T-helper 22 cell (primary cell): ENCODE measurements at places on chromosomes 13 and 19.

DNA sequence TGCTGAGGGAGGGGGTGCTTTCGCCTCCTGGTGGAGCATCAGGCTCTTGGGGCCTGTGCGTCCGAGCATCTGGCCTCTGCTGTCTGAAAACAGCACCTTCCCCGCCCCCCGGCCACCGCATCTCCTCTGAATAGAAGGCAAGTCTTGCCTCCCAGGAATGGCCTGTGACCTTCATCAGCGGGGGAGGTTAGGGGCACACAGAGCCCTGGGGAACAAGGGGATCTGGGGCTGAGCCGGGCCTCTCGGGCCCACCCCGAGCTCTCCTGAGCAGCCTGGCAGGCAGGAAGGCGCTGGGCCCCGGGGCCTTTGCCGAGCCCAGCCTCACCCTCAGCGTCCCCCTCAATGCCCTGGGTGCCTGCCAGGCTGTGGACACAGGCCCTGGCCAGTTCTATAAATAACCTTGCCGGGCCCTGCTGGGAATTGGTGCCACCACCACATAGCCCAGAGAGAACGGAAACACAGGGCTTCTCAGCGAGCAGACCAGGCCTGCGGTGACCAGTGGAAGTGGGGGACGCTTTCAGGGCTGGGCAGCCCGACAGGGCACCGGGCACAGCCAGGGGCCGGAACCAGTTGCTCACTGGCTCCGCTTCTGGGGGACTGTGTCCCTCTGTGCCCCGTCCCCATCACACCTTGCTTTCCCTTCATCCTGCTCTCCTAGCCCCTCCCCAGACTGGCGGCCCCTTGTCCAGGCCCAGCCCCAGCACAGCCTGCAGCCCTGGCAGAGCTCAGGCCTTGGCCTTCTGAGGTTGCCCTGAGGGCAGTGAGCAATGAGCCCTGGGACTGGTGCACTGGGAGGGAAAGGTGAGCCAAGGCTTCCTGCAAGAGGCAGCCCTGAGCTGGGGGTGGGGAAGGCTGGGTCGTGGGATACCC, 9.5 kb downstream of the STK11 start:
- DNase-seq: no peak

DNA sequence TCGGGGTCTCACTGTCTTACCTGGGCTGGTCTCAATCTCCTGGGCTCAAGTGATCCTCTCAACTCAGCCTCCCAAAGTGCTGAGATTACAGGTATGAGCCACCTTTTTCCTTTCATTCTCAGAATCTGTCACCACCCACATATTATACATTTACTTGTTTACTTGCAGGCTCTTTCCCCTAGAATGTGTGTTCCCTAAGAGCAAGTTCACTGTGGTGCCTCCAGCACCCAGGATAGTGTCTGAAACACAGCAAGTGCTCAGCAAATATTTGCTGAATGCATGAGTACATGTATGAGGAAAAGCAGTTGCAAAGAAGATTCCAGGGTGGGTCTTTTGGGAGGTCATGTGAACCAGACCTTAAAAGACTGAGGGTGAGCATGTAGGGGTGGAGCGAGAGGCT, 96.8 kb downstream of the RGCC start:
- no peak for DNase-seq

GRCh38 chr13:89982407-89983095, 1364.9 kb upstream of the MIR17HG start:
- no peak for DNase-seq

- DNase-seq: no peak
Measured at GRCh38 chr13:24147570-24147963, 13.0 kb upstream of the SPATA13 start.

- no peak for DNase-seq
Measured at GRCh38 chr19:31499281-31500196, 150.3 kb upstream of the TSHZ3 start.

- DNase-seq: no peak
Measured at GRCh38 chr19:12838886-12839756, 806 bp downstream of the MAST1 start.

GRCh38 chr13:74169676-74170075, 35.5 kb upstream of the KLF12 start:
- DNase-seq: no peak

- DNase-seq: no peak
Measured at GRCh38 chr19:33456076-33456844, 65.3 kb downstream of the PEPD start.

- DNase-seq: peak; percentile 11
Measured at GRCh38 chr19:45153339-45154063, 7.3 kb downstream of the NKPD1 start.

GRCh38 chr19:1651568-1652291, 685 bp downstream of the TCF3 start:
- DNase-seq: peak; percentile 21

- no peak for DNase-seq
Measured at GRCh38 chr13:111539791-111540446, 219.5 kb downstream of the TEX29 start.

GRCh38 chr13:40438022-40438680, 228.3 kb downstream of the FOXO1 start:
- DNase-seq: no peak

DNA sequence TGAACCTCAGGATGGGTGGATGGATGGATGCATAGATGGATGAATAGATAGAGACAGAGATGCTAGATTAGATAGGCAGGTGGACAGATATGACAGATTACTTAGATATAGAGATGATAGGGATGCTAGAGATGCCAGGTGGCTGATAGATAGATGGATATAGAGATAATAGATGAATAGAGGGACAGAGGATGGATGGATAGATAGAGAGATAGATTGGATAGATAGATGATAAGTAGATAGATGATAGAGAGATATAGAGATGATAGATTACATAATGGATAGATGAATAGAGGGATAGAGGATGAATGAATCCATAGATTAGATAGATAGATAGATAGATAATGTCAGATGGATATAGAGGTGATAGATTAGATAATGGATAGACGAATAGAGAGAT, 88.4 kb upstream of the TM9SF2 start:
- no peak for DNase-seq

DNA sequence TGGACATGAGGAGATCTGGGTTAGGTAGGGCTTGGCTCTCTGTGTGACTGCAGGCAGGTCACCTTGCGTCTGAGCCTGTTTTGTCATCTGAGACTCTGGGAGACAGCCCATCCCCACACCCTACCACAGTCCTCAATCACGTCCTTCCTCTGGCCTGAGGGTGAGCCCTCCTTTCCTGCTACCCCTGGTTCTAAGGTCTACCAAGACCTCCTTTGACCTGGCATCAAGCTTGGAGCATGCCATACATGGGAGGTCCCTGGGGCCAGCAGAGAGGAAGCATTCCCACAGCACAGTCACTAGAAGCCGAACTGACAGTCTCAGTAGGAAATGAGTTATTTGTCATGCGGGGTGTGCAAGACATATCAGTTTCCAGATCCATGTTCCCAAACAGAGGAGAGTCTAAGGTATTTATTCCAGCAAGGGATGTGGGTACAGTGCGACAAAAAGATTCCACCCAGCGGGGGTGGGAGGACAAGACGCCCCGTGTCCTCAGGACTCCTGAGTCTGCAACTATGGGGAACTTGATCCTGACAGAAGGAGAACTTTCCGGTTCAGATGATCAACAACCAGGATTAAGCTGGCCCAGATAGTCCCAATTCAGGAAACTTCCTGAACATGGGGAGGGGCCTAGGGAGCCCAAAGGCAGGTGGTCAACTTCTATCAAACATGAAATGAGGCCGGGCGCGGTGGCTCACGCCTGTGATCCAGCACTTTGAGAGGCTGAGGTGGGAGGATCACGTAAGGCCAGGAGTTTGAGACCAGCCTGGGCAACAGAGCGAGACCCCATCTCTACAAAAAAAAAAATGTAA, 9.5 kb downstream of the ARRDC2 start:
- DNase-seq: no peak

GRCh38 chr19:52689843-52690368, 44.9 kb downstream of the ZNF611 start:
- DNase-seq: peak; percentile 19

DNA sequence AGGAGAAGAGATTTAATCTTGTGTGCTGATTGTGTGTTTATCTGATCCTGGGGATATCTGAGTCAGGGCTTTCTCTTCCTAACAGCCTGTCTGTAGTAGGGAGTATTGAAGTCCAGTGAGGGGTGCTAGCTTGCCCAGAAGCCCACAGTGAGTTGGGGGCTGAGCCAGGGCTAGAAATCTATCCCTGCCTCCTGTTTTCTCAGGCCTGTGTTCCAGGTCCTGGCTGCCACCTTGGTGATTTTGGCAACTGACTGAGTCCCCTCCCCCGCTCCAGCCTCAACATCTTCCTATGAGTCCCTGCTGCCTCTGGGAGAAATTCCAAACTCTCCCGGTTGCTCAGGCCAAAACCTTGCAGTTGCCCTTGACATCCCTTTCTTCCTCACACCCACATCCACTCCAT, 7.7 kb upstream of the NOVA2 start:
- DNase-seq: no peak

DNA sequence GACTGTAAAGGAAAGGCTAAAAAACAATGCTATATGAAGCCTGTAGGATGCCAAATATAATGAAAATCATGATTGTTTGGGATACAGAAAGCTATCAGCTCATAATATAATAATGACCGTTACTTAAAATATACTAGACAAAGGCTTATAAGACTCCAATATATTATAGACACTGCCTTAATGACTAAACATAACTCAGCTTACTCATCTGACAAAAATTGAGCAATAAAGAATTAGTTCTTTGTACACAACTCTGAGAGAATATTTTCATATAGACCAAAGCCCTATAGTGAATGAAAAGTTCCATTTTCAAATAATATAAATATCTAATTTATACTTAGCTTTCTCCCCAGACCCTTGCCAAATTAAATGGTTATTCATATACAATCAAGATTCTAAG, 283.3 kb downstream of the DIAPH3 start:
- no peak for DNase-seq

DNA sequence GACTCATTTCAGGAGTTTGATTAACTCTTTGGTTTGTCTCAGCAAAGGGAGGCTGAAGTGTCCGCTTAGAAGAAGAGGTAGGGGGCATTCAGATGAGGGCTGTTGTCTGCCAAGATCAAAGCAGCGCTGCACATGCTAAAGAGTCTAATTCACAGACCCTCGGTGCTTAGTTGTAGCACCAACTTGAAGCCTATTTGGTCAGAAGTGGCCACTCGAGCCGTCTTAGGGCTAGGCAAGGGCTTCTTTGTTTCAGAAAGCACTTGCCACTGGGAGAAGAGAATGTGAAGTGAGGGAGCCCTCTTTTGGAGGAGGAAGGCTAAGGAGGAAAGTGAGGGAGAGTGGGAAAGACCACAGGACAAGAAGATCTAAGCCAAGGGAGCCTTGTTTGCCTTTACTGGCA, 313.4 kb upstream of the TMTC4 start:
- DNase-seq: no peak

- no peak for DNase-seq
Measured at GRCh38 chr13:91032104-91032503, 315.4 kb upstream of the MIR17HG start.

- no peak for DNase-seq
Measured at GRCh38 chr19:2969104-2969504, 8.3 kb upstream of the TLE6 start.

DNA sequence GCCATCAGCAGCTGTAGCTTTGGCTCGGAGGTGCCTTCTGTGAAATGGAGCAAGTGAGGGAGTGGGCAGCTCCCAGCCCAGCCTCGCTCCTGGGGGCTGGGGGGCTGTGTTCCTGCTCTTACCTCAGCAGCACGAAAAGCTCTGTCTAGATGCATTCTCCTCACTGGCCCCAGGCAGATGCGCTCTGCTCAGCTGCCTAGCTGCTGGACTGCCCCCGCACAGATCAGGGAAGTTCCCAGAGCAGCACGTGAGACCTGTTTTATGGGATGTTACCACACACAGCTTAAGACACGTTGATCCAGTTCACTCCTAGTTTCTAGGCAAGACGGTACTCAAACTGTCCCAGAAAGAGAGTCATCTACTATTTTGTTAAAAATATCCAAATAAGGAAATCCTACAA, 13.6 kb downstream of the LCP1 start:
- peak; percentile 45 for DNase-seq
